Choroid plexus epithelial cell (primary cell): ENCODE measurements at places on chromosomes 2 and 18.

DNA sequence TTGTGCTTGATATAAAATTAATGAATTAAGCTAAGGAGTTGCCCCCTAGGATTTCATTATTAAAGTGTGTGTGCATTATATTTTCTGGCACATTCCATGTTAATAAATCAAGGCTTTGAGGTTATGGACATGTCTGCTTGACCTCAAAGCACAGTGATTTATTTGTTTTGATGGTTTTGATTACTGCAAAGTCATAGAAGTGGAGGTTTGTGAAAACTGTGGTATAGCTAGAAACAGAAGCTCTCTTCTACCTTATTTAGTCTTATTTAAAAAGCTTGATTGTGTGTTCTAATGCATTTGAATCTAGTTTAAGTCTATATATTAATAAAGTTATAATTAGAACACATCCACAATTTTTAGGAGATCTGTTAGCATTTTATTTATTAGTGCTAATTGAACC, 32.2 kb downstream of the DOK6 start:
- no peak for DNase-seq

GRCh38 chr2:146814971-146815370, 1029.9 kb upstream of the ACVR2A start:
- DNase-seq = no peak

- no peak for DNase-seq
These were observed 13.4 kb upstream of the ACOXL start for GRCh38 chr2:110718990-110719389.

GRCh38 chr18:37663446-37663845, 97.8 kb upstream of the CELF4 start:
- DNase-seq = no peak

- DNase-seq = no peak
These were observed 181.7 kb downstream of the MYT1L start for GRCh38 chr2:2149379-2149778.

- DNase-seq = no peak
These were observed 31.9 kb upstream of the GPC1 start for GRCh38 chr2:240403396-240404104.

GRCh38 chr2:215831296-215831913, 181.9 kb downstream of the MREG start:
- DNase-seq = peak; percentile 79

DNA sequence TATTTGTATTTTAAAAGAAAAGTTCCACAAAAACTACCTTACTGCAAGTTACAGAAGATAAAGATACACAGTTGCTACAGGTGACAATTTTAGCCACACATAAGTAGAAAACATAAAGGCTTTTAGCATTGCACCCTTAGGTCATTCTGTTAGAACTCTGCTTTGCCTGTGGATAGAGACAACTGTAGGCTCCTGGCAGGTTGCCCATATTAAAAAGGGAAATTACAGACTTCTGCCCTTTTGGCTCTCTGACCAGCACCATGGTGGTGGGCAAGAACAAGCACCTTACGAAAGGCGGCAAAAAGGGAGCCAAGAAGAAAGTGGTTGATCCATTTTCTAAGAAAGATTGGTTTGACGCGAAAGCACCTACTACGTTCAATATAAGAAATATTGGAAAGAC, 223.3 kb downstream of the MC4R start:
- peak; percentile 1 for DNase-seq

DNA sequence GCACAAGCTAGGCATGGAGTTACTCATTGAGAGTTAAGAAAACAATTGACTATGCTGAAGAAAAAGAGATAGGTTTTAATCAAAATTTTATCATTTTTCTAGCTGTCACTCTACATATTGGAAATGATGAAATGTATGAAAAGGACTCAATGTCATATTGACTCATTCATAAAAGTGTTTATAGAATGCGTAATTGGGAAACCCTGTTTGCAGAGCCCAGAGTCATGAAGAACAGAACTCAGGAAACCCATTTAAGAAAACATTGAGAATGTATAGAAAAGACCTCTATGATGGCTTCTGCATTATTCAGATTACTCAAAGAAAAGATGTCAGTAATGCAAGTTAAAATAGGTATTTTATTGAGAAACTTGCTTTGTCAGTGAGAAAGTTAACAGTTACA, 36.4 kb downstream of the SCRN3 start:
- DNase-seq = no peak

DNA sequence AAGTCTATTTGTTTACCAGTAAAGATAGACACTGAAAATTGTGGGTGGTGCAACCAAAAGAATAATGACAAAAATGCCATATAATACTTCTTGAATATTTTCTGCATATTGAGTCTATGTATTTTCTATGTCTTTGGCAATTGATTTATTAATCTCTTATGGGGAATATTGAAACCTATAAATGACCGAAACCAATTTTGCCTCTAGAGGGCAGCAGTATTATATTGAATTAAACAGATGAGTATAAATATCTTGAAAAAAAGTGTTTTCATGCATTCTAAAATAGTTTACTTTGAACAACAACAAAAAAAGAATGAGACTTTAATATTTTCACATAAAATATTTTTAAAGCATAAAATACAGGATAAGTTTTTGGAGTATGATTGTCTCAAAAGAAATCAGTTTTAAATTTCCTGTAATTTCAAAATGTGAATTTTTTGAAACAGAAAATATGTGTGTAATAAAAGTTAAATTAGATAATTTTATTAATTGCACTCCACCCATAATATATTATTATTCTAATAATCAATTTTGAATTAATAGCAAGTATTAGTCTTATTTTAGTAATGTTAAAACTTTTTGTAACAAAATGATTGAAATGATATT, 49.9 kb upstream of the CALCRL start:
- DNase-seq = peak; percentile 35

DNA sequence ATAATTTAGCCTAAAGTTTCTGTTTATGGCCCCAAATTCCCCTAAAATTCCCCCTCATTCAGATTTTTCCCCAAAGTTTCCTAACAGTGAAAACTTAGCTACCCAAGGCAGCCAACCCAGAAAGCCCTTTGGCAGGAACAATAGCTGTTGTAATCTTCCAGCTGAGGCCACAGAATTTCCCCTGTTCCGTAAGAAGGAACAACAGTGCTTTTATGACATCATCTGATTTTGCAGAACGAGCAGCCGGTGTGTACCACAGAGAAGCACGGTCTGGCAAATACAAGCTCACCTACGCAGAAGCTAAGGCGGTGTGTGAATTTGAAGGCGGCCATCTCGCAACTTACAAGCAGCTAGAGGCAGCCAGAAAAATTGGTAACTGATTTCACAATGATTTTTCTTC, 6.3 kb downstream of the TNFAIP6 start:
- peak; percentile 52 for DNase-seq

GRCh38 chr2:41409328-41409727, 638.5 kb upstream of the PKDCC start:
- DNase-seq = no peak

DNA sequence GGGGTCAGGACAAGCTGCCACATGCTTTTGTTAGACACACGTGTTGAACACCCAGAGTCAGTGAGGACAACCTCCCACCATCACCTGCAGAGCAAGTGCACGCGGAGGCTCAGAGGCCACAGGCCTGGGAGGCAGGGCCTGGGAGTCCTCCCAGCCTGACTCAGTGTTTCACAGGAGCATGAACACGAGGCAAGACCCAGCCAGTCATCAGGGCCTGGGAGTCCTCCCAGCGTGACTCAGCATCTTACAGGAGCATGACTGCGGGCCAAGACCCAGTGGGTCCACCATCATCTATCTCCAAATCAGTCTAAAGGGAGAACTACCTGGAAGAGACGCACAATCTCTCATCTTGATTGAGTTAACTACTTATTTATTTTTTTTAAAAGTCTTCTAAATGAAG, 112.6 kb upstream of the PXDN start:
- peak; percentile 35 for DNase-seq

- DNase-seq = no peak
These were observed 247.1 kb downstream of the MYCN start for GRCh38 chr2:16187482-16187817.

DNA sequence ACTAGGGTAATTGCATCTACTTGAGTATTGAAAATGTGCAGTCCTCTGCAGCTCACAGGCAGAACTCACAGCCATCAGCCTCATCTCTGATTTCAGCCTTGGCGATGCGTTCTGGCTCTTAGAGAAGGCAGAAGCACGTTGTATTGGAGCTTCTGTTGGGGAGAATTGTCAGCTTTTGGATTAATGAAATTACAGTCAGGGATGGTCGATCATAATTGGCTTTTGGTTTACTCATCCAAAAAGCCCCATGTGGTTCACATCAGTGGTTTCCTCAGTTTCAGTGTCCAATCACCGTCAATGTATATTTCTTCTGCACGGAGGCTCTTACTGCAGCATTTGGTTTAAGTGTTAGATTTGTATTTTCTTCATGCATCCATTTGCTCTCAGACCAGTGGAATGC, 218.5 kb upstream of the SOX11 start:
- DNase-seq = no peak

DNA sequence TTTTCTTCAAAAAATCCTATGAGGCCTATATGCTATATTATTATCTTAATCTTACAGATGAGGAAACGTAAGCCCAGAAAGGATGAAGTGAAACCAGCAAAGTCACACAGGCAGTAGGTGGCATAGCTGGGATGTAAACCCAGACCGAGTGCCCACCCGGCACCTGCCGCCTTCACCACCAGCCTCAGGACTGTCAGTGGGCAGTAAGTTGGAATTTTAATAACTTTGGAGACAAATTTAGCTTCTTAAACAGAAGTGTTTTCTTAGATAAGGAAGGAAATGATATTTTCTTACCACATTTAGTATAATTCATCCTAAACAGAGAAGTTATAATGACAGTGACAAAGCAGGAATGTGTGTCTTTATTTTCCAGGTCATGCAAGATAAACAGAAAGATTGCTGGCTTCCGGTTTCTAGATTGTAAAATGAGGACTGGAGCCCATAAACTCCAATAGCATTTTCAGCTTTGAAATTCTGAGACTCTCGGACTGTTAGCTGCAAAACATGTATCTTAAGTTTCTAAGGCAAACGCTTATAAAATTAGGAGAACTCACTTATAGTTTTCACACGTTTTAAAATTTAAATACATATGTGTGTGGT, 59.3 kb downstream of the CD8B2 start:
- DNase-seq = no peak
